ENCODE measurements at places on chromosomes 6 and 20. TPM values are rescaled to one million over a fixed set of nuclear protein-coding genes. Genes with fewer than 3 reads are reported as not detected.

DNA sequence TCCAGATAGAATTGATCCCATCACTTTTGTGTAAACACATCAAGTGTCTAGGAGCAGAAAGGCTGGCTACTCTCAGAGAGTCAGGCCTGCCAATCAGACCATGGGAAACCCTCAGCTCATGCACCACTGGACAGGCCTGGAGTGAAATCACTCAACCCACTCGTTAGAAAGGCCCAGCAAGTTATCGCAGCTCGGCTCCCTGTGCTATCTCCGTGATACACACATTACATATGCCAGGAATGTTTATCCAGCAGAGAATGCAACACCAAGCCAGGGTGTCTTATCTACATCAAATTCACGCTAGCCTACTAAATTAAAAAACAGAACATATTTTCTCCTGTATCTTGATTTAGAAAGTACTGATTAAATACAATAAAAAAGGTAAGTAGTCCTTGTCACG is 232.4 kb upstream of the FOXQ1 start:
- no peaks in the 10 kb centered on the region for H3K36me3 ChIP-seq
- no peak overlapping the region for H3K4me3 ChIP-seq
- no peaks in the 10 kb centered on the region for H3K27me3 ChIP-seq
- no peak overlapping the region for H3K27ac ChIP-seq
- no peaks in the 10 kb centered on the region for H3K4me1 ChIP-seq

DNA sequence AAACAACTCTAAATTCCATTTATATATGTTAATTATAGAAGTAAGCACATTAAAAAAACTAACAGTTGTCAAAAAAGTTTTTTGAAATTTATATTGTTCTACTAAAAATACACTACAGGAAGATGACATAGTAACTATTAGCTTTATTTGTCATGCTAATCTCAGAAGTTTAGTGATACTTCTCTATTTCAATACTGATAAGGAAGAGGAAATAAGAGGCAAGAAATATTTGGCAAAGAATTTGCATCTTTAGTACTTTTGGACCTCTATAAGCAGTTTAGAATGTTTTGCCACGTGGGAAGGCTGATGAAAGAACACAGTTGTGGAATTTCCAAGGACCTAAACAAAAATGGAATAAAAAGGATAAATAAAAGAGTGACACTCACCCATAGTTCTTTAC is 12.6 kb downstream of the IFNGR1 start:
- H3K4me1 ChIP-seq, result peaks cover 40% of the 10 kb centered on the region
- DNase-seq, result no peak
- no peak overlapping the region for H3K4me3 ChIP-seq
- peaks cover 24% of the 10 kb centered on the region for H3K36me3 ChIP-seq
- H3K27ac ChIP-seq, result no peak overlapping the region
- no peaks in the 10 kb centered on the region for H3K27me3 ChIP-seq

The ARMC12 gene
- not detected for total RNA-seq

The RIN2 gene
- total RNA-seq, result 121 TPM

The SLC22A23 gene
- total RNA-seq, result 9.7 TPM

Measured in thoracic aorta (tissue), 2 donors.